ENCODE measurements at places on chromosomes 3 and 15.

DNA sequence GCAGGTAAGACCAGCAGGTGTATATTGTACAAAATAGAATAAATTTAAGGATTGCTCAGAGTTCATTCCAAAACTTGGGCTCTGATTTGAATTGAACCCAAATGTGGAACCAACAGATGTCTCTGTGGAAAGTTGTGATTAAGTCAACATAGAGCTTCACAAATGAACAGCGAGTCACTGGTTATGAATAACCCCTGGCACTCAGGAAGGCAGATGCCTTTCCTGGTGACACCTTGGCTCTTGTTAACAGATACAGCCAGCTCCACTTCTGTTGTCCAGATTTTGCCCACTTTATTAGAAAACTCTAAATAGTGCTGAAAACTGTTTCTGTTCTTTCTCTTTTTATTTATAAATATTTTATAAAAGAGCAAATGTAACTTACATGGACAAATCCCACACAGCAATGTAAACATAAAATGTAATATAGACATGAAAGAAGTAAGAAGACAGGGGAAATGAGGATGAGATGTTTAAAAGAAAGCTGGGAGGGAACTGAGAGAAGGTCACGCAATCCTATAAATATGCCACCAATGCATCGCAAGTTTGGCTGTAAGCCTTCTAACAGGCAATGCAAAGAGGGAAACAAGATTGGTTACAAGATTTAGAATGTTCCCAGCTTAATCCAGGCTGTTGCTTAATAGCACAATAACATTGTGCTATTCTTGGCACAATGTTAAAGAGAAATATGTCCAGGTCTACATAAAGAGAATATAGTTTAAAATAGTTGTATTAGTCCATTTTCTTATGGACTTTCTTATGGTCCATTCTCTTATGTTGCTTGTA is 495.5 kb downstream of the TAFA4 start:
- DNase-seq, result no peak

DNA sequence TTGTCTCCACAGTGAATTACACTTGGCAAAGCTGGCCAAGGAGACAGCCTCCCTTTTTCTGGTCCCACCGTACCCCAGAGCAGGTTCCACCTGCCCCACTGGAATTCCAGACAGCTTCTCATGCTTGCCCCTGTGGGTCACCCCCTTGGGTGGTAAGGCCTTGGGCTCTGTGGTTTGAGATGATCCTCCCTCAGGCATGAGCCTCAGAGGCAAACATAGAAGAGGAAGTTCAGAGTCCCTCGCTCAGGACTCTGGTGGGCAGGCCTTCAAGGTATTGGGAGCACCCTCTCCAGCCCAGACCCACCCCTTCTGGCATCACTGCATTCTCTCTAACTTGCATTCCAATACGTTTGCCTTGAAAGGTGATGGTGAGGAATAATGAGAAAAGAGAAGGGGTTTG is 17.6 kb upstream of the UBA7 start:
- no peak for DNase-seq

- no peak for DNase-seq
Measured at GRCh38 chr3:171064461-171064860, 37.9 kb upstream of the SLC2A2 start.

DNA sequence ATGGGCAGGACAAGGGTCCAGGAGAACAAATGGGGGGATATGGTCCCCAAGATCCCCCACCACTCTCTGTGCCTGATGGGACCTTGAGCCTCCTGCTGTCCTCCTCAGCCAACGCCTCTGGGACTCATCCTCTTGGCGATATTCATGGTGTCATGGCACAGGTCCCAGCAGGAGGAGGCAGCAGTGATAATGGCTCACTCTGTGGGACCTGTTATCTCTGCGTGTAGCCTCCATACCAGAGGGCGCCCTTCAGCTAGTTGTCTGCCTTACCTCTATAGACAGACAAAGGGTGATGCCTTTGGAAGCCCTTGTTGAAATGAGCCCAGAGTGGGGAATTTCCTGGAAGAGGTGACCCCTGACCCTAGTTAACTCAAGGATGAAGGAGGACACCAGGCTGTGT is 7.4 kb downstream of the ZBTB47 start:
- peak; percentile 9 for DNase-seq

GRCh38 chr15:83057696-83058376 is 9.2 kb downstream of the BTBD1 start:
- no peak for DNase-seq

GRCh38 chr15:77187751-77188464 is 117.0 kb upstream of the TSPAN3 start:
- DNase-seq, result no peak

DNA sequence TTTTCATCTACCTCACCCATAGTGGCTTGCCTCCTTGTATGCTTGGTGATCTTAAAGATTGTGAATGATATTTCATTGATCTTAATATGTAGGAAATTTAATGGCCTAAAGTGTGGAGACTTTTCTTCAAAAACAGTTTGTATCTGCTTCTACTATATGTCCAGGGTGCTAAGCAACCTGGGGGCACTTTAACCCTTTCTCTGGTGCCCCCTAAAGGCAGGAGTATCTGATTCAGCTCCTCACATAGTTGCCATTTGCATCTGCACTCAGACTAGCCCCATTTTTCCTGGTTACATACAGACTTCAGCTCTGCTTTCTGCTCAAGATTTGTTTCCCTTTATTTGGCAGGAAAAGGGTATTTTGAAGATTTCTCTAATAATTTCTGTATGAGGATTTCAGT is 5.2 kb upstream of the PFN2 start:
- no peak for DNase-seq

GRCh38 chr3:113143353-113143752 is 68.0 kb upstream of the BOC start:
- DNase-seq, result no peak

GRCh38 chr3:170699158-170700053 is 113.5 kb upstream of the SLC7A14 start:
- DNase-seq, result no peak

GRCh38 chr3:9448071-9448470 is 50.7 kb downstream of the SETD5 start:
- DNase-seq, result no peak

- DNase-seq, result no peak
Measured at GRCh38 chr3:140630866-140631265, 47.0 kb upstream of the TRIM42 start.

GRCh38 chr15:61680260-61681037 is 379.8 kb downstream of the VPS13C start:
- no peak for DNase-seq

DNA sequence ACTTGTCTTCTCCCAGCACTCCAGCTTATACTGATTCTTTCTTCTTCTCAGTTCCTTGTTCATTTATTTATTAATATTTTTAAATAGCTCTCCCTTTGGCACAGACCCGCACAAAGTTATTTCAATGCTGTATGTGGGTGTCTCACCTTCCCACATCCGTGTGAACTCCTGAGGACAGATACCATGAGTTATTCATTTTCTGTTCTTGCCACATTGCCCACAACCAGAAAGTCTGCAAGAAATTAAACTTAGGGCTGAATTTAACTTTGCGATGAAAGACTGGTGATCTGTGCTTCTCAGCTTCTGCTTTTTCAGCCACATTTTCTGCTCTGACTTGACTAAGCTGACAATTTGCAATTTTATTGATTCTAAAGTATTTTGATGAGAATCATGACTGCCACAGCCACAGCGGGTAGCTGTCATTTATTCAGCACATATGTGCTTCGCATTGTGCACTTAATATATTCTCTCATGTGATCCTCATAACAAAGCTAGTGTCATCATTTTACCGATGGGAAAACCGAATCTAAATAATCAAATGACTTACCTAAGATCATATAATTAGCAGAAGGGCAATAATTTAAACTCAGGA is 569.8 kb downstream of the EDEM1 start:
- DNase-seq, result no peak

- DNase-seq, result peak; percentile 39
Measured at GRCh38 chr3:52934630-52935530, 37.5 kb upstream of the STIMATE start.

DNA sequence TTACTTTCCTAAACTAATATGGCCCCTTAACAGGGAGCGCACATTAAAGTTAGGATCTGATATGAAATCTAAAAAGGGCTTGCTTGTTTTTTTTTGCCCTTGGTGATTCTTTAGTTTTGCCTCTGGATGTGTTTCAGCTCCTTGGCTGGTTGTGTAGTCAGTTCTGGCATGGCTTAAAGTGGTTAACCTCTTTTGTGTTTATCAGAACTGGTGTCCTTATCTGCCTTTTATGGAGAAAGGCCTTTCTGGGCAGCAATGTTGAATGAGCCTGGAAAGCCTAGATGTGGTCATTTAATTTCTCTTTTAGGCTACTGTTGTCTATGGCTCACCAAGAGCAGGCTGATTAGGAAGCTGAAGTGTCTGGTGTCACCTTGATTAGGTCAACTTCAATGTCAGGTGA is 254.5 kb upstream of the ROPN1 start:
- DNase-seq, result no peak

DNA sequence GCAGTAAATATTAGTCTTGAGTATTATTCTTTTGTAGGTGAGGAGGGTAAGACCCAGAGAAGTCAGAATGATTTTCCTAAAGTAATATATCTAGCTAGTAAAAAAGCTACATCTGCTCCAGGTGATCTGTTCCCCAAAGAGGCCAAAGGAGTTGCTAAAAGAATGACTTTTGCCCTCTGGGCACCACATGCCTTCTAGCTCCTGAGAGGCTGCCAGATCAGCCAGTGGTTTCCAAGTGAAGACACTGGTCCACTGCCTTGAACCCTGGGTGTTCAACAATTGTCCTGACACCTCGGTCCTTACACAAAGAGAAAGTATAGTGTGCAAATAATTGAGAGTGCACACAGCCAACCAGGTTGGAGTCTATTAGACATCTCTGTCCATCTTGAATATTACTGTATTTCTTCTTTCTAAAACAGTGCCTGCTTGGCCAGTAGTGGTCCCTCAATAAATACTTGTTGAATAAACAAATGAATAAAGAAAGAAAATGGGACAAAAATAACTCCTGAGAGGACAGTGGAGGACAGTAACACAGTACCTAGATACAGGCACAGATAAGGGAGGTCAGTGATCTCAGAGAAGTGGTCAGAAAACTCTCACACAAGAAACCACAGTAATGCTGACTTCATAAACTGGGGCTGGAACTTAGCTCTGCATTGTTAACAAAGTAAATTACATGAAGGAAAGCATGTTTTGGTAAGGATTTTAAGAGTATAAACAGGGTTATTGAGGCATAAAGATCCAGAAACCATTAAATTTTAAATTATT is 56.6 kb upstream of the CSTA start:
- DNase-seq, result no peak

GRCh38 chr3:8624612-8625011 is 20.0 kb downstream of the SSUH2 start:
- no peak for DNase-seq

GRCh38 chr3:14480207-14481017 is 59.7 kb downstream of the GRIP2 start:
- DNase-seq, result no peak

DNA sequence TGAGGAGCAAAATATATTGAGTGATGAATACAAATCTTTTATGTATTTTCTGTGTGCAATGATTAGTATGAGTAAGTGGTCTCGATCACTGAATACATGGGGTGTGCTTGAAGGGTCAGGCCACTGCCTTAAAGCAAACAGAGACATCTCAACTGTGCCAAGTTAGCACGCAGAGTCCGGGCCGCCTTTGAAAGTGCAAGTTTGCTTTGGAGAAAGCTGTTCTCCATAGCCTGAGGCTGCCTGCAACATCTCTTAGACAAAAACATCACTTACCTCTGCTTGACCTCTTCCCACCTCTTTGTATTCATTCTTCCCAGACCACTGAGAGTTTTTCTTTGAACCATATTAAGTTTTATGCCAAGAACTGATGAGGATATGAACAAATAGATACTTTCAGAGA is 267.0 kb downstream of the ZBTB20 start:
- no peak for DNase-seq

GRCh38 chr3:67521053-67521646 is 133.3 kb downstream of the SUCLG2 start:
- DNase-seq, result no peak

- no peak for DNase-seq
Measured at GRCh38 chr3:157103860-157104259, 56.1 kb downstream of the CCNL1 start.

- peak; percentile 58 for DNase-seq
Measured at GRCh38 chr15:85296615-85297402, 83.6 kb upstream of the AKAP13 start.

- DNase-seq, result no peak
Measured at GRCh38 chr3:166518040-166518439, 680.8 kb upstream of the BCHE start.

DNA sequence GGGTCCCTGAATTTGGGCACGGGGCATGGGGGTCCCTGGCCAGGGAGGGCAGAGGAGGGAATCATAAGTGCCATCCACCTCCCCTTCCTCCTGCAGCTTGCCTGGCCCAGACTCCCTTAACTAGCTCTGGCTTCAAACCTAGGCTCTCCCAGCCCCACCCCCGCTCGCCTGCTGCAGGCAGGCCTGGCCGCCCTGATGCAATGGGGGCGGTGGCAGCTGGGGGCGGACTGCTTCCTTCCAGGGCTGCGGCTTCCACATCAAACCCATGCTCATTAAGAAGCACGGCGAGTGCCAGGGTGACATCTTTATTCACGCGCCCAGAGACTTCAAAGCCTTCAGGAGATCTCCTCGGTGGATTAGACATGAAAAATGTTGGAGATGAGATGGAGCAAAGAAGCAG is 123.1 kb downstream of the TPRA1 start:
- DNase-seq, result no peak

- no peak for DNase-seq
Measured at GRCh38 chr3:163364717-163365116, 1713.6 kb downstream of the SI start.

GRCh38 chr3:140053794-140054193 is 118.8 kb downstream of the CLSTN2 start:
- DNase-seq, result no peak

DNA sequence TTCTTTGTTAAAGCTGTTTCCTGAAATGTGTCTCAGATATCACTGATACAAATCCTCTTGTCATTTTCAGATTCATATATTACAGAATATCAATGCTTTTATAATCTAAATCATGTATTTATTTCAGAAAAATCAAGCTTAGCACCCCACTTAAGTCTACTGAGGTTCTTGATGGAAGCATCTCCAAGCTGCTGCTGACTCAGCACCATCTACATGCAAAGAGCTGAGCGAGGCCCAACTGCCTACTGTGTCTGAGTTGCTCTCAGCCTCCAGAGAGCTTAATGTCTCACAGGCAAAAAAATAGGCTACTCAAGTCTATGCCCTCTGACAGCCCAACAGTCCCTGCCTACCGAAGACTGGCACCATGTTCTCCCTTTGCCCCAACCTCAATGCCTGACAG is 29.2 kb upstream of the STIMATE start:
- DNase-seq, result no peak

- DNase-seq, result no peak
Measured at GRCh38 chr3:31193871-31194270, 299.4 kb upstream of the GADL1 start.

- no peak for DNase-seq
Measured at GRCh38 chr15:39785139-39785538, 2.5 kb upstream of the FSIP1 start.

DNA sequence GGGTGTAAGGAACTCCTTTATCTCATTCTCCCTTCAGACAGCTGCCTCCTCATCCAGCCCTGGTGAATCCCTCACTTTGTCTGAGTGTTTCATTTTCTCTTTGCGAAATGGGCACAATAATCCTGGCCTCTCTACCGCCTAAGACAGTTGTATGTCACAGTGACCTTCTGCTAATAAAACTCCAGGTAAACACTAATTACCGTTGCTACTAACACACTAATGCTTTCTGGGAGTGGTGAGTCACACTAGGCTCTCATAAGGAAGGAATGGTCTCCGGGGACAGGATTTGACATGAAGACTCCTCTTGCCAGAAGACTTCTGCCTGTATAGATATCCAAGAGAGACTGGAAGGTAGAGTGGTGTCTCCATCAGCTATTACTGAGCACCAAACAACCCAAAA is 71.7 kb upstream of the SNRK start:
- no peak for DNase-seq
